ENCODE measurements at places on chromosomes 12 and 14.

DNA sequence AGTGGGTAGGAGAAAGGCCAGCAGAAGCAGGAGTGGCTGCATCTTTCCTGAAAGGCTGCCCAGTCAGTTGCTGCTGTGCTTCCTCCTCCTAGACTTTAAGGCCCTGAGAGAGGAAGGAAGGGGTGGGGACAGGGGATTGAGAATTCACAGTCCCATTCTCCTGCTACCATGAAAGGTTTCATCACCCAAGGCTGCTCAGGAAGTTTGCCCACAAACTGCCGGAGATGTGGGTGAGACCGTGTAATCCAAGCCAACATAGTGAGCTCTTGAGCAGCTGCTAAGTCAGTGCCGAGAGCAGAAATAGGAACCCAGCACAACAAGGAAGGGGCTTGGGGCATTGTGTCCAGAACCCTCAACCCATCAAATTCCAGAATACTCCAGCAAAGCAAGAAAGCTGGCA, at the start of gene CTSG:
Gene CTSG (minus strand): TSS at position 69 of the 400 bp plus-strand sequence. CDS start 27 bp downstream, at position 42.
- DNase-seq = no peak

- no peak for DNase-seq
These were observed 141.3 kb downstream of the KTN1 start for GRCh38 chr14:55721353-55721752.

DNA sequence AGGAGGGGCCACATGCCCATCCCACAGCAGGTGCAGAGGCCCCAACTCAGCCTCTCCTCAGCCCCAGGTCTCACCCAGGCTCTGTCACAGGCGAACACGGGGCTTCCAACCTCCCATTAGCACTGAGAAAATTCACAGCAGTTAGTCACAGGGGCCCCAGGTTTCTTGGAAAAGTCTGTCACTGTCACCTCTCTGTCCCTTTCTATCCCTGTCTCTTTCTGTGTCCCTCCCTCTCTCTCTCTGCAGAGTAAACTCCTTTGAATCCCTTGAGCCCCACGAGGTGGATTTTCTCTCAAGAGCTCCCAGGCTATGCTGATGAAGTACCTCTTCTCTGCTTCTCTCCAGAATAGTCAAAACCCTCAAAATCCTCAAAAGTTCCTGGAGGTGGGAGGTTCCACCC, 14.0 kb upstream of the ENDOU start:
- no peak for DNase-seq

DNA sequence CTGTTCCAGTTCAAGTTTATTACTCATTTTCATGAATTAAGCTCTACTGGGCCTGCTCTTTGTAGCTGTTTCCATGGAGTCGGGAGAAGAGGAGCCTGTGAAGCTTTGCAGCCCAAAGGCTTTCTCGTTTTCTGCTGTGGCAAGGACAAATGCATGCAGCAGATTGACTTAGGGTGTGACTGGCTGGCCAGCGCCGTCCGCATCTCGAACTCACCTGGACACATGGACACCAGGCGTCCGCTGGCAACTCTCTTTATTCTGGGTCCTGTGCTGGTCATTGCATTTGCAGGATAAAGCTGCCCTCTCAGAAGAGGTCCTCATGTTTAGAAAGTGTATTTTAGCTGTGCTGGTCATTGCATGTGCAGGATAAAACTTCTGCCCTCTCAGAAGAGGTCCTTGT, 350.4 kb downstream of the TMEM121 start:
- no peak for DNase-seq

DNA sequence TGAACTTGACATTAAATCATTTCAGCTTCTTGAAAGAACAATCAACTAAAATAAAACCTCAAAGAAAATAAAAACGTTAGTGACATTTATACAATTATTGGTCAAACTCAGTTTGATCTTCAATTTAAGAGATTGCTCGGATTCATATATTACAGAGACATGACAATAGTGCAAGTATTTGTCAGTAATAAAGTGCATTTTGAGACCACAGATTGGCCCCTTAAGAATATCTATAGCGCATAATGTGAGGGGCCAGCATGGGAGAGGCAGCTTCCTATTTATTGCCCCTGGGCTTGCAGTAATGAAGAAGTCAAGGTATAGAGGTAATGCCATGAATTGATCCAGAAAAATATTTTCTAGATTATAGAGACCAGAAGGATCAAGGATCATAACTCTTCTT, 552.3 kb downstream of the VRK1 start:
- no peak for DNase-seq

- DNase-seq = no peak
These were observed 1036.6 kb downstream of the TRHDE start for GRCh38 chr12:73308747-73309146.

DNA sequence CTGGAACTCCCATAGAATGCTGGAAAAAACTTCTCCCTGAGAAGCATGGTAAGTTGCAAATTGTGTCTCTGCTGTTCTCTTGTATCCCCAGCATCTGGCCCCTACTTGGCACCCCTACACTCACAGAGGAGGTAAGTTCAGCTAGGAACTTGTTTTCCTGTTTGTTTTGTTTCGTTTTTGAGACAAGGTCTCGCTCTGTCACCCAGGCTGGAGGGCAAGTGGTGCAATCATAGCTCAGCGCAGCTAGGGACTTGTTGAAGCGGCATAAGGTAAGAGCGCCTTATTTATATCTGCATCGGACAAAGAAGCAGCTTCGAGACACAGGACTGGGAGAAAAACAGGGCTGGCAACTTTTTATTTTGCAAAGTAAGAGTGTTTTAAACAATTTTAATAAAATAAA, 18.5 kb upstream of the ANO2 start:
- DNase-seq = no peak

- DNase-seq = no peak
These were observed 590.0 kb downstream of the BCL11B start for GRCh38 chr14:98682033-98682432.

GRCh38 chr12:71552728-71553501, 110.7 kb downstream of the ZFC3H1 start:
- no peak for DNase-seq

DNA sequence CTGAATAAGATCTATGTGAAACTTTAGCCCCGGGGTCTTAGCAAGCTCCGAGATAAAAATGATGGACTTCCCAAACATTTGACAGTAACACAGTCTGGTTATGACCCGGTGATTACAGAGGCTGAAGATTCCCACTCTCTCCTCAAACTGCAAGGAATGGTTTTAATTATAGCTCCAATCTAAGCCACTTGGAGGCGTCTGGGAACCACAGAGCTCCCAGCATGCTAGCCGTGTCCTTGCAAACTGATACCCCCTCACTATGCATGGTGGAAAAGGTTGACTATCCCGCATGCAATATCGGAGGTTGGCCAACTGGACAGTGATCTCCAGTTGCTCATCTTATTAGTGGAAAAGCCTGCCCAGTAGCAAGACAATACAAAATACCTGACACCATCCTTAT, 76.5 kb upstream of the GRIN2B start:
- DNase-seq = no peak

- no peak for DNase-seq
These were observed 16.7 kb downstream of the EPS8 start for GRCh38 chr12:15772405-15773018.

GRCh38 chr12:115758183-115758582, 519.3 kb downstream of the MED13L start:
- DNase-seq = no peak

- DNase-seq = no peak
These were observed 34.8 kb downstream of the KCNK13 start for GRCh38 chr14:90096566-90096965.

DNA sequence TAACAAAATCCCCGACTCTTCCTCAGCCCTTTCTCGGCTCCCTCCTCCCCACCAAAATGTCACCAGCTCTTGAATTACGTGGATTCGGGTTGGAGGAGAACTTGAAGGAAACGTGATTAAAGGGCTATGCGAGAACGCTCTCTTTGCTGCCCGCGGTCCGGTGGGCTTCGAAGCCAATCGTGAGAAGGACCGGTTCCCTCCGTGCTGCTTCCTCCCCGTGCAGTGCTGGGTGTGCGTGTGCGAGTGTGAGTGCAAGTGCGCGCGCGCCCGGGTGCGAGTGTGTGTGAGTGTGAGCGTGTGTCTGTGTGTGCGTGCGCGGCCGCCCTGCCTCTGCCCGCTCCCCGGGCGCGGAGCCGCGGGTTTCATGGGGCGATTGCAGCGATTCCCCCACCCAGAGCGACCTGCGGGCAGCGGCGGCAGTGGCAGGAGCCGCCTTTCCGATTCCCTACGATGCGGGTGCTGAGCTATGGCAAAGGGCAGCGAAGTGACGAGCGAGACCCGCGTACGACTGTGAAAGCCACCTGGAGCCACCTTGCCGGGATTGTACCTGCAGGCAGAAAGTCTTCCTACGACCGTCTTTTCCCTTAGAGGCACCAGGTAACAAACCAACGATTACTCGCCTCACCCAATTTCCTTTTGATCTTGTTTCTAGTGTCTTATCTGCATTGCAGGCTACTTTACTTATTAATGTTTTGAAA, 1.4 kb downstream of the LRFN5 start:
- no peak for DNase-seq

GRCh38 chr14:96095581-96096476, 56.7 kb downstream of the C14orf132 start:
- DNase-seq = no peak

DNA sequence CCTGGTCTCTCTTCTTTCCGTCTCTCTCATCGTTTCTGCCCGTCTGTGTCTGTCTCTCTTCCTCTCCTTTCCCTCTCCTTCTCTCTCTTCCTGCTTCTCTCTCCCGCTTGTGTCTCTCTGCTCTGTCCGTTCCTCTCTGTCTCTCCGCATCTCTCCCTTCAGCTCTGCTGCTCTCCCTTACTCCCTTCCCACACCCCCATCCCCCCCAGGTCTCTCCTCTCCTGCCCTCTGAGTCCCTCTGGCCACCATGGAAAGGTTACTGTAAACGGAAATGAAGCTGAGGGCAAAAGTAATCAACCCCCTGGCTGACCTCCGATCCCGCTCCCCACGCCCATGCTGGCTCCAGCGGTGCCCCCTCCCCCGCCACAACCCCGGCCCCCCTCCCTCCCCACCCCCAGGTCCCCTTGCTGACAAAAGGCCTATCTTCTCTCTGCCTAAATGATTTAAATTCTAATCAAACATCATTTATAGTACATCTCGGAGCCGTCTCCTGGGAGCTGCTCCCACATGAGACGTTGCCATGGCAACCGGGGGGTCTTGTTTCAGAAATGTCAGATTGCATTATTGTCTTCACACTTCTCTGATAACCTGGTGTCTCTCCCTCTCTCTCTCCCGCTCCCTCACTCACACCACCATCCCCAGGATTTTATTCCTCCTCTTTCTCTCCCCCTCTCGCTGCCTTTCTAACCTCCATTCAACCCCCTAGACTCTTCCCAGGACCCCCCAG, 203.8 kb downstream of the RBM19 start:
- no peak for DNase-seq

DNA sequence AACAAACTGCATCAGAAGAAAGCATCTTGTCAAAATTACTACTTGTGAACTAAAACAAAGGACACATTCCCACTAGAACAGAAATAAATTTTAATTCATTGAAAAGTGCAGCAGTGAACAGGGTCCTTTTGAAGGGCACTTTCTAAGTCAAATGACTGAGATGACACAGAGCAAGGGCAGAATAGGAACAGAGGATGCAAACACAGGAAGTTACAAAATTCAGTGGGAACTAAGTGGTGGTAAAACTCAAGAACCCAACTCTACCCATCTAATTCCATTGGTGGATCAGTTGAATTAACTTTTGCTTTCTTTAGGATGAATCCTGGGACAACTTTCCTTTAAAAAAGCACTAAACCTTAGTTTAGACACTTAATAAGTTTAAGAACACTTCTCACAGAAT, 45.8 kb downstream of the GNS start:
- no peak for DNase-seq

DNA sequence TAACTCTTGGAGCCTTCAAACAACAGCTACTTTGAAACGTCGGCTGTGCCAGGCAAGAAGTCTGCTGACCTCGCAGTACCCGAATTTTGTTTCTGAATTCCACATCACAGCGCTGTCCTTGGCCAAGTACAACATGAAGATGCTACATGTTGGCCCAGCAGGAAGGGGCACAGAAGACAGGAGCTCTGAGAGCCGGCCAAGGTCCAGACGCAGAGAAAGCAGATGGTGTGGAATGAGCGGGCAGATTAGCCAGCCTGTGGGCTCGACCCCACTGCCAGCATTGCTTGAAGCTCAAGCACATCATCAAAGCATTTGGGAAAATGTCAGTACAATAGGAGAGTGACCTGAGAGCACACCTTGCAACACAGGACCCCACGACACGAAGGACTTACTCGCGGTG, 64.5 kb downstream of the FZD10 start:
- no peak for DNase-seq

DNA sequence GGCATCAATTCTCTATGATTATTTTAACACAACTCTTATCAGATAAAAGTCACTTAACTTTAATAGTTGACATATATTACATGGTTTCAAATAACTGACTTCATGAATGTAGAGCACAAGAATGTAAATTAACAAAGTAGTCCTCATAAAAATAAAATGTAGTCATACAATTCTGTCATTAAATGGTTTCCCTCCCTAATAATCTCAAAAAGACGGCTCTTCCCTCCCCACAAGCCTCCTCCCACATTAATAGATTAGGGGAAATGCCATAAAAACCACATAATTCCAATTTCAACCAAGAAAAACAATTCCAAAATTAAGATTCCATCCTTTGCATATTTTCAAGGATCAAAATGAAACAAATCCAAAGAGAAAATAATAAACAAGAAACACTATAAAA, 36.7 kb downstream of the SPTLC2 start:
- no peak for DNase-seq

- DNase-seq = no peak
These were observed 129.8 kb downstream of the PTPRB start for GRCh38 chr12:70507442-70507841.

GRCh38 chr14:90599748-90600507, 203.1 kb downstream of the CALM1 start:
- no peak for DNase-seq

DNA sequence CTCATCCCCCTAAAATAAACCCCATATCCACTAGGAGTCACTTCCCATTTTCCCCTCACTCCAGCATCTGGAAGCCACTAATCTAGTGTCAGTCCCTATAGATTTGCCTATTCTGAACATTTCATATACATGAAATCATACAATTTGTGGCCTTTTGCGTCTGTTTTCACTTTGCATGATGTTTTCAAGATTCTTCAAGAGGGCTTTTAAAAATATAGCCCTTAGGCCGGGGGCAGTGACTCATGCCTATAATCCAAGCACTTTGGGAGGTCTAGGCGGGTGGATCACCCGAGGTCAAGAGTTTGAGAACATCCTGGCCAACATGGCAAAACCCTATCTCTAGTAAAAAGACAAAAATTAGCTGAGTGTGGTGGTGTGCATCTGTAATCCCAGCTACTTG, 104.7 kb downstream of the VEZT start:
- DNase-seq = no peak

GRCh38 chr12:100267603-100268281, 765 bp downstream of the SCYL2 start:
- DNase-seq = no peak
